ENCODE measurements at places on chromosomes 3 and 15.

DNA sequence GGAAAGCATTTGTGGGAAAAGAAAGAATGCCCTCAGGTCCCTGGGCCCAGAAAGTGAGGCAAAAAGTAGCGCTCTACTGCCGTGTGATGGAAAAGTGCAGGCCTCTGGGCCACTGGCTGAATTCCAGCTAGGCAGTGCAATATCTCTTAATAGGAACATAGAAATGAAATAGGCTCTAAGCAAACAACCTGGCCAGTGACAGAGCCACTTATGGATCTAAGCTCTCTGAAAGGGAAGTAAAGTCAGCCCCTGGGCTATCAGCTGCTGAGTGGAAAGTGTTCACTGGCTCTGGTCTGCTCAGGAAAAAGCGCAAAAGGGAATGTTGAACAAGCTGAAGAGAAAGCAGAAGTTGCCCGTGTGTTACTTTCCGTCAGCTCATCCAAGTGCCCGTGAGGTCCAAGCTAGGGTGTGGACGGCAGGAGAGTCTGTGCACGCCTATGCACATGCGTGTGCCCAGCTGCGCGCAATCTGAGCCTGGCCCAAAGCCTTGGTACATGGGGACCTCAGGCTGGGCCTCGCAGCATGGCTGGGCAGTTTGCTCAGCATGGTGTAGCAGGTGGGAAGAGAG lies 74.0 kb upstream of the RAD18 start:
- DNase-seq = no peak

DNA sequence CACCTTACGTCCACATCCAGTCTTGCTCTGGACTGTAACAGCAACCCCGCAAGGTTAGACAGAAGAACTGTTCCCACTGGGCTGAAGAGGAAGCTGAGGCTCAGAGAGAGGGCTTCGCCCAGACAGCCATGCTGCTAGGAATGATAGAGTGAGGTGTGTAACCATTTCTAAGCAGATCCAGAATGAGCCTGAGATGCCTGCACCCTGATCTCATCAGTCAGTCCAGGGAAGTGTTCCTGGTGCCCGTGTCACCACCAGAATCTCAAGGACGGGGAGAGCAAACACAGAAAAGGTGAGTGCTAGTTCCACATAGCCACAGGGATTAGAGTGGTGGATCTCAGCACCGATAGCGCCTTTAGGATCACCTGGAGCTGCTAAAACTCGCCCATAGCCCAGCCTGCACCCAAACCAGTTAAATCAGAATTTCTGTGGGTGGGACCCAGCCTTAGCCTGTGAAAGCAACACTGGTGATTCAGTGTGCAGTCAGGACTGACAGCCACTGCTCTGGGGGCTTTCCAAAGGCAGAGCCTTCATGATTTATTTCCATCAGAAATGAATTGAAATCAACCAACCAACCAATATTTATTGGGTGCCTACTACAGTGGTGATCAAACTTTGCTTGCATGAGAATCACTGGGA lies 12.3 kb downstream of the ISLR start:
- DNase-seq = no peak

GRCh38 chr3:189353988-189354889 lies 182.5 kb downstream of the TPRG1 start:
- DNase-seq = no peak

DNA sequence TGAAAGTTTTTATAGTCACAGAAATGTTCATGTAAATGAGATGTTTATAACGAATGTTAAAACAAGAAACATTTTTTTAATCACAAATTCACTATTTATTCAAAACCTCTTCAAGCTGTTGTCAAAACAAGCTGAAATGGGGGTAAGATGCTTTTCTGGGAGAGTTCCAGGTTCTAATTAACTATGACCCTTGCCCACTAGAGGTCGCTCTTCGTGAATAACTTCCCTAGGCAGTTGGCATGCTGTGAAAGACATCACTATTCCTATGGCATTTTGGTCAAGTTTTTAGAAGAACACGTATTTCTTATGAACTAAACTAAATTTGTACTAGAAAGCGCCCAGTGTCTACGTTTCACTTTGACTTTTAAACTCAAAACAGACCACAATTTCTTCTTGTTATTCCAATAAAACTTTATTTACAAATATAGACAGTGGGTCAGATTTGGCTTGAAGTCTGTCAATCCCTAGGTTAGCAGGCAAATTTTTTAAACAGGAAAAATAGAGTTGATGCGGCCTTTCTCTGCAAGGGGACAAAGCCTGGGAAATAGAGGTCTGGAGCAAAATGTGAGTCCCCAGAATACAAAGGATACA lies 62.8 kb upstream of the CMTM8 start:
- DNase-seq = no peak

DNA sequence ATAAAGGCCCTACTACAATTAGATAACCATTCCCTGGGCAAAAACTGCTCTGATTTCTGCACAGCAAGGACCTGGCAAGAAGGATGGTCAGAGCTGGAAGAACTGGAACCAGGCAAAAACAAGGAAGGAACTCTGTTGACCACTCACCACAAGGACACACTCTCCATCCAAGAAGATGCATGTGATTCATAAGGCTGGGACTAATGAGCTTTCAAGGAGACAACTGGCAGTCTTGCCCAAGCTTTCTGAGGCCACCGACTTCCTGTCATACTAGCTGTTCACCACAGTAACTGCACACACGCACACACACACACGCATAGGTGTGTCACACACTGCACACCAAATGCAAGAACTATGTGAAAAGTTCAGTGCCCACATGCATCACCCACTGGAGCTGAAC lies 256.6 kb downstream of the OCA2 start:
- DNase-seq = no peak

GRCh38 chr3:88061746-88062145 lies 2.7 kb downstream of the ZNF654 start:
- DNase-seq = no peak

DNA sequence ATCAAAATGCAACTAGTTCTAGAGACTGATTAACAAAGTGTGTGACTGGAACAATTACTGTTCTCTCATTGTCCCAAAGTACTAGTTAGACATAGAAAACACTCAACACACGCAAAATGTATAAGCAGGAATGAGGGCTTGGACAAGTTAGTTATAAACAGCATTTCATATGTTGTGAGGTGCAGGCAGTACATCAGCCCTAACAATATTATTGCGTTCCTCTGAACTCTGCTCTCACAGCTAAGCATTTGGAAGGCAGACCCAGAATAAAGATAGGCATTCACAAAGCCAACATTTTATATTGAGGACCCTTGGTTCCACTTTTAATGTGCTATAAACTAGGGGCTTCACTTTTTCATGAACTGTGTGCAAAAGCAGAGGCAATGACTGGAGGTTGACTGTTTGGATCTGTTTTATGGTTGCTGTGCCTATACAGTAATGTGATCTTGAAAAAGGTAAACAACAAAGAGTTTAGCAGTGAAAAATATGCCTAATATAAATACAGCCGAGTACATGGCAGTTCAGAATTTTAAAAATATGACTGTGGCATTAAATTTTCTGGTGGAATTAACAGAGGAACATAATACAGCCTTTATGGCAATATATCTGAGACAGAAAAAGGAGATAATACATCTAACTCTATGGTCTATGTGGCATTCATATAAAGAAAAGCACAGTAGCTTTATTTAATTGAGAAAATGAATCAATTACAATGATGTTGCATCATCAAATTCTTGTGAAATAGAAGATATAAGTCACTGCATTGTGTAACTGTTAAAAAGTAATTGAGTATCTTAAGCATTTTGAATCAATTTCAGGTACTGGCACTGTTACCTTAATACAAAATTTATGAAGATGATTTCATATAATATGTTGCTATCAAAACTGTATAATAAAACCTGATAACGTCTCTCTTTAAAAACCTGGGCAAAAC lies 80.0 kb upstream of the SKOR1 start:
- DNase-seq = no peak

GRCh38 chr15:71115567-71116351 lies 488 bp downstream of the THSD4 start:
- DNase-seq = no peak

DNA sequence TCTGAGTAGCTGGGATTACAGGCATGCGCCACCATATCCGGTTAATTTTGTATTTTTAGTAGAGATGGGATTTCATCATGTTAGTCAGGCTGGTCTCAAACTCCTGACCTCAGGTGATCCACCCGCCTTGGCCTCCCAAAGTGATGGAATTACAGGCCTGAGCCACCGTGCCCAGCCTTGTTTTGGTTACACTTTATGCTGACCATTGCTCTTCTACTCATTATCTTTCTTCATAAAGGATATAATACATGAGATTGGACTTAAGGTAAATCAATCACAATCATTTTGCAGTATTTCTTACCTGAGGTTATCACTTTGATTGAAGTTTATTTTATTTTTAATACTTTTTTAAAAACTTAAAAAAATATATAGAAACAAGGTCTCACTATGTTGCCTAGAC lies 2.2 kb upstream of the LEO1 start:
- no peak for DNase-seq

GRCh38 chr15:44035781-44036699 lies 159.0 kb downstream of the FRMD5 start:
- no peak for DNase-seq

DNA sequence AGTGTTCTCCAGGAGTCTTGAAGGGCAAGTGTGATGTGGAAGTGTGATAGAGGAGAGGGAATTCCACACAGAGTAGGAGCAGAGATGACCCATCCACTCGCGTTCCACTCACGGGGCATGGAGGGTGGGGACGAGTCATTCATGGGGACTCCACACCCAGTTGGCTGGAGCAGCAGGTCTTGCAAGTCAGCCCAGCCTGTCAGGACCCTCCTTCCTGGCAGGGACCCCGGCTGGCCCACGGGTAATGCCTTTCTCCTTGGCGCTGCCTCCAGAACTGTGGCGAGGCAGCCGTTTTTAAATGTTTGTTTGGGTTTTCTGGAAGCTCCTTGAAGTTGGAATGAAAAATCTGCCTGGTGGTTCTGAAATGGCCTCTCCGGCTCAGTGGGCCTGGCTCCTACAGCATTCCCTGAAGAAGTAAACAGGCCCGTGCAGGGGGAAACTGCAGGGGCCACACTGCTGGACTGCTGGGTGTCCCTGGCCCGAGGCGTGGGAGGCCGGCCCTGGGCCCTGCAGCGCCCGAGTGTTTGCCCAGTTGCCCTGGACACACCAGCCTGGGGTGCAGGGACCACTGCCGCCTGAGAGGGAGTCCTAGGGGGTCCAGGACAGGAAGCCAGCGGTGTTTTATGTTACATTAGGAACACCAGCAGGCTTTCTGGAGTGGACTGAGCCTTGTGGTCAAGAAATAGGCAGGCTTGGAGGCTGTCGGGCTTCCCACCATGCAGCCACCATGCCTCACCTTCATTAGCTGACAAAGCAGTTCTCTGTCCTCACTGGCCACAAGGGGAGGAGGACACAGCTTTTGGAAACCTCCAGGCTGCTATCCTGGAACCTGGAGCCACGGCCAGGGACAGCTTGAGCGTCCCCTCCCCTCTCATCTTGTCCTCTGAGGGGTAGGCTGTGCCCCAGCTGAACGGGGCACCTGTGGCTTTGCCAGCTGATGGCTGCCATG lies 61.3 kb downstream of the CEMIP start:
- DNase-seq = no peak

DNA sequence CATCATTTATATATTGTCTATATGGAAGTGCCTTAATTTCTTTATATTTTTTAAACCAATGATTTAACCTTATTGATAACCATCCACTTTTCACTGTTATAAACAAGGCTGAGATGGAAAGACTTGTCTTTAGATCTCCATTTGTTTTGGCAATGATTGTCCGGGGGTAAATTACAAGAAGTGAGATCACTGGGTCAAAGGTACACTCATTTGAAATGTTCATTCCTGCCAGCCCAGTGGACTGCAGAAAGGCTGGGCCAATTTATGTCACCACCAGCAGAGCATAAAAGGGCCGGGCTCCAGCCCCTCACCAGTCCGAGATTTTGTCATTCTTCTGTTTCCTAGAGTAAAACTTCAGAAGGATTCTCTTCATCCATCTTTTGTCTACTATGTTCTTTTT lies 93.6 kb upstream of the NEO1 start:
- DNase-seq = no peak

GRCh38 chr15:70210528-70210927 lies 112.8 kb upstream of the TLE3 start:
- DNase-seq = no peak

- DNase-seq = no peak
Measured at GRCh38 chr3:53083949-53084309, 38.1 kb upstream of the SFMBT1 start.

- DNase-seq = no peak
Measured at GRCh38 chr3:42670051-42670576, 15.2 kb upstream of the KLHL40 start.

DNA sequence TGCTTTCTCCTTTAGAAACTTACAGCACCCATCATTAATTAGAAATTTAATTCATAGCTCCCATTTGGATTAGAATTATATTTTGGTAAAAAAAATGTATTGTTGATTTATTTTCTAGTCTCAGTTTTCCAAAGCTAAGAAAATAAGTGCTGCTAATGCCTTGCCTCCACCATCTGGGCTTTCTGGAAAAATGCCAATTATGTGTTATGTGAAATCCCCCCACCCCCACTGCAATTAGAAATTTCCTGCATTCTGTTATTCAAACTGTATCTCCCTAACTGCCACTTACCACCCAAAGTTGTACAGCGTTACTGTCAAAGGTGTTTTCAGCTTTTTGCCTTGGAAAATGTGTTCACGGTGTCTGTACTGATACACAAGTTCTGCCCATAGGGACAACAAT lies 617.2 kb upstream of the UBE2E2 start:
- no peak for DNase-seq

GRCh38 chr3:18544146-18544545 lies 119.0 kb upstream of the SATB1 start:
- no peak for DNase-seq

DNA sequence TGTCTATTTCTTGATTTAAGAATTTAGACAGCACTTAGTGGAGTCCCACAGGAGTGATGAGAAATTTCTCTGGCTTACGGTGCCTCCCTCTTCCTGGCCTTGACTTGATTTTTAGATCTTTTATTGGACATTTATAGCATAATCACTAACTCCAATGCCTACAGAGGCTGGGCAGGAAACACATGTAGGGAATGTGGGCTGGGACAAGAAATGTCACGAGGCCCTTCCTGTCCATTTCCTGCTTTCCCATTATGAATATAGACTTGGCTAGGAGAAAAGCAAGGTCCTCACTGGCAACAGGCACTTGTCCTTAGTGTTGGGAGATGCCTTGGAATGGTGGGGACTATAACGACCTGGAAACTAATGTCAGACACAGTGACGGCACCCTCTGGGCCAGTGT lies 100.3 kb downstream of the MYLK start:
- DNase-seq = no peak

- DNase-seq = no peak
Measured at GRCh38 chr15:55784286-55784685, 41.3 kb upstream of the PRTG start.

DNA sequence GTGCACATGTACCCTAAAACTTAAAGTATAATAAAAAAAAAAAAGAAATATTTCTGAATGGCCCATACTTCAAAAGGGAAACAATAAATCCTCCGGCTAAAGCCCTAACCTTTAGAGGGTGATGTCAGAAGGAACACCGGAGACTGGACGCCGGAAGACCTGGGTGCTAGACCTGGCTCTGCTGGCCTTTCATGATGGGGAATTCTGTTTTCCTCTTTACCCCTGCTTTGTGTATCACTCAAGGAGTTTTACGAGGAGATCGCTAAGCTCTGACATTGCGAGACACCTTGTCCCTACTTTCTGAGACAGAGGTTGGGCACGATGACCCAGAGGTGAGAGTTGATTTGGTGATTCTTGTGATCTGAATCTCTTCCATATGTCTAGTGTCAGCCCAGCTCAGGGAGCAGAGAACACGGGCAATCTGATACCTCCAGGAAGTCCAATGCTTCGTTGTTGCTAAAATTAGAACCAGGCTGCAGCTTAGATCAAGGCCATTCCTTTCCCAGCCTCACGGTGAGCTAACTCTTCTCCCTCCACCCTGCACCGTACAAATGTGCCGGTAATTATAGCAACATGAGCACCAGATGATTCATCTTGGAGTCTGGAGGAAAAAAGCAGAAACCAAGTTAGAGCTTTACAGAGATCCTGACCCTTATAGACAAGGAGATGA lies 42.0 kb upstream of the CFAP161 start:
- DNase-seq = no peak
